Mesenchymal stem cell (in vitro differentiated cells and primary cell): ENCODE measurements at places on chromosomes 1 and 21.
A peak's percentile ranks its signal among the peaks of the same experiment; 100 is the strongest.

DNA sequence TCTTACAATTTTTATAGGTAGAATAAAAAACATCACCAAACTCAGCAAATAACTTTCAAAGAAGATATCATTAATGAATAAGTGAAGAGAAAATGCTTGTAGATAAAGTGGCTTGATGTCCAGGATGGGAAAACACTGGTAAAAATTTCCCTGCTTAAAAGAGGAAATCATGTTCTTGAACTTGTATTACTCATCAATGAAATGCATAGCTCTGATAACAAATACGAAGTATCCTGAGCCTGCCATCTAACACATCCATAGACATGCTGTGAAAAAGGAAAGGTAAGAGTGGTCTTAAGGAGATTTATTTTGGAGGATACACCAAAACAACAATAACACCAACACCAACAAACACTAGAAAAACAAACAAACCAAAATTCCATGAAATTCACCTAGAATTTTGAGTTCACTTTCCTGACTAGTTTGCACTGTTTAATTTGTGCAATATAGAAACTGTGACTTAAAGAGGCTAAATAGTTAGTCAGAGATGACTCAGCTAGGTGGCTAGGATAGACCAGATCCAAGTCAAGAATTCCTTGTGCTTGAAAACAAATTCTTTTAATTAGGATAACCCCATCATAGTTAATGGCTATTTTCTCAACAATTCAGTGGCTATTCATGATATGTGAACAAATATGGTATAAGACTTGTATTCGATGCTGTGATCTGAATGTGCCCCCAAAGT, 179.8 kb upstream of the KCNK2 start:
- DNase-seq, result peak; percentile 58

DNA sequence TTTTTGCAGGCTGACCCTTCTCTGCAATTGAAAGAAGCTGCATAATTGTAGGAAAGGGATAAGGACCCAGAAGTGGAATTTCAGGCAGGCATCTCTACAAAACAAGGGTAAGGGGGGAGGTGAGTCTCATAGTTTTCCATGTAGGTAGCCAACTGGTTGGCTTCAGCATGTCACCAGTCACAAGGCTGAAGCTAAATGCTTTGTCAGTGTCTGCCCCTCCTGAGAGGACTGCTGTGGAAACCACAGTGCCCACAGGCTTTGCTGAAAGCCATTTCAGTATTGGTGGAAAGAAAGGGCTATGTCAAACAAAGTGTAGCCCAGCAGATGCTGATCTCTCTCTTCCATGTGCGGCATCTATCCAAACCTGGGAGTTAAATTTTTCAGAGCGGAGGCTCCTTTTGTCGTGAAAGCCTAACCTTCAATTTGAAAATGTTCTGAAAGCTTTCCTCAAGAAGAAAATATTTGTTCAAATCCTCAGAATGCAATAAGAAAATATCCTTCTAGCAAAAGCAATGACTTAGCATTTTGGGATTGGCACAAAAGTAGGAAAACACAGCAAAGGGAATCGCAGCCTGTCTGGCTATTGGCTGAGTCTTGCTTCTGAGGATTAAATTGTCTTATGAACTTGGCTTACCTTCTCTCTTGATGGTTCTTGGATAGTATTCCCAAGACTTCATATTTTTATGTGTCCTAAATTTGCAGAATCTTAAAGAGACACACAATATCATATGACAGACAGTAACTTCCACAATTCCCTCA, 591.7 kb downstream of the PLPP3 start:
- DNase-seq, result no peak

GRCh38 chr21:41511858-41512257, 3.9 kb upstream of the TMPRSS2 start:
- no peak for DNase-seq

GRCh38 chr1:207336559-207337467, 15.3 kb downstream of the CD55 start:
- DNase-seq, result peak; percentile 92

- DNase-seq, result no peak
Observed at GRCh38 chr1:8330271-8331125, 12.6 kb downstream of the SLC45A1 start.

DNA sequence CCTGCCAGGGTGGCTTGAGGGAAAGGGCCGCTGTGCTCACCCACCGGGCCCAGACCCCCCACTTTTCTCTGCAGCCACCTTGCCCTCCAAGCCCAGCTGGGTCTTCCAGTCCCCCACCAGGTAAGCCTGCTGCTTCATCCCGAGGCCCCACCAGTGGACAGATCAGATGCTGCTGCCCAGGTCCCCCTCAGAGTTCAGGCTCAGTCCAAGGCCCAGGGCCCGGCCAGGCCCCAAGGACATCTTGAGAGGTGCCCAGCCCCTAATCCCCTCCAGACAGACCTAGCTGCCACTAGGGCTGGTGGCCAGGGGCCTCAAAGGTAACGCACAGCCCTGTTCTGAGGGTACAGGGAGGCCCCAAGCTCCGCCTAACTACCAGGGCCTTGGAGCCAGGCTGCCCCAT, 58.6 kb downstream of the MEGF6 start:
- no peak for DNase-seq

GRCh38 chr1:30634507-30634906, 88.9 kb downstream of the MATN1 start:
- DNase-seq, result no peak

DNA sequence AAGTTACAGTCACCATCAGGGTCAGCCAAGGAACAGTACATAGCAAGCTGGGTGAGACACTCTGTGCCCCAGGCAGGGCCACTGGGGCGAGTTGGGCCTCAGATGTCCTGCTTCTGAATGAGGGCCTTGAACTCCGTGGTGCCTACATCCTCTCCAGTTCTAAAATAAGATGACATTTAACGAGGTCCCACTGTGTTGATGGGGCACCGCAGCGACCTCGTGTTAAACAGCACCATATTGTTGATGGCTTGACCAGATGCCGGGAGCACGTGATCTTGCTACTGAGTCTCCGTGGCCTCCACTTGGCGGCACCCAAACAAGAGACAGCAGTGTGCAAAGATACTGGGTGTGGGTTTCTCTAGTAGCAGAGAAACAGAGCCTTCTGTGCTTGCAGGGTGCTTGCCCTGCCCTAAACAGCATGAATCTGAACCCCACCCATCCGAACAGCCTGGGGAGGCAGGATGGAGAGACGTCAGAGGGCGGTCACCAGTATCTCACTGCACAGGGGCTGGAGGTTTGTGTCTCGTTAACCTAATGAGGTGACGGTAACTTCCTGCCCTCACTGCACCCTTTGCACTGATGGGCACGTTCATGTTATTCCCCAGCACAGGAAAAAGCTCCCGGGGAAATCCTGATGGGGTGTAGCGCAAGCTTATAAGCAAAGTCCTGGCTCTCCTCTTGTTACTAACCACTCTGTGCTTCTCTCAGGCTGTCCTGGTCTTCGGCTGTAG, 324.4 kb downstream of the AJAP1 start:
- no peak for DNase-seq

DNA sequence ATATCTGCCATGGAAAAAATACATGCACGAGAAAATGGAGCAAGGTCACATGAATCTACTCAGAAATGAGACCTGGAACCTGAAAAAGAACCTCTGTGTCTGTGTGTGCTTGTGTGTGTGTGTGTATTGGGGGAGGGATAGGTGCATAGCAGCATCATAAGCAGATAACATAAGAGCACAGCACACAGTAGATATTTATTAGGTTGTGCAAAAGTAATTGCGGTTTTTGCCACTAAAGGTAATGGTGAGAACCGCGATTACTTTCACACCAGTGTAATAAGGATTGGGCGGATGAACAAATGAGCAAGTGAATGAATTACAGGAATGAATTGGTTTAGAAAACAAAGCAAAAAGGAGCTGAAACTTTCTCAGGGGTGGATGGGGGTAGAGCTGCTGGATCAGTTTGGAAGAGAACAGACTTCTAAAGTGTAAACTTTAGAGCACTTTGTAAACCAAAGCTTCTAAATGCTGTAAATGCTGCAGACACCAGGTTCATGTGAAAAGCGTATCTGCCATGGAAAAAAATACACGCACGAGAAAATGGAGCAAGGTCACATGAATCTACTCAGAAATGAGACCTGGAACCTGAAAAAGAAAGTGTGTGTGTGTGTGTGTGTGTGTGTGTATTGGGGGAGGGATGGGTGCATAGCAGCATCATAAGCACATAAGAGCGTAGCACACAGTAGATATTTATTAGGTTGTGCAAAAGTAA, 156.9 kb downstream of the TOMM20 start:
- peak; percentile 59 for DNase-seq

- no peak for DNase-seq
Observed at GRCh38 chr1:5620997-5621396, 371.2 kb downstream of the NPHP4 start.

DNA sequence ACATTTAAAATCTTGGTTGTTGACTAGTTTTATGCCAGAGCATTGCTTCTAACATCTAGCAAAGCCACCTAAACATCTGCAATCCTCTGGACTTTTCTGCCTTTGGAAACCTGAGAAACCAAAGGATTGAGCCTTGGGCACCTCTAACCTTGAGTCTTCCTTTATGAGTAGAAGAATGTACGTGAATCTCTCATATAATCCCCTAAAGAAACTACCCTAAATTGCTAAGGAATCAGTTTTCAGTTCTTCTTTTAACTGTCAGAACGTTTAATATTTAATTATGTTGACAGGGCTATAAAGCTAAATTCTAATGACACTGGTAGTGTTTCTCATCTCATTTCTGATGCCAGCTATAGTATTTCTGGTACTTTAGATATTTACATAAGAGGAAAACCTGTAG, 997.3 kb downstream of the AMY1C start:
- DNase-seq, result no peak

- DNase-seq, result no peak
Observed at GRCh38 chr1:21184276-21184675, 7.6 kb upstream of the EIF4G3 start.

GRCh38 chr1:58621391-58621790, 44.3 kb upstream of the TACSTD2 start:
- no peak for DNase-seq

GRCh38 chr1:226738995-226739695, at the start of gene ITPKB:
Gene ITPKB, minus strand, starts transcription at chr1:226739282. Its CDS starts 1,824 bp downstream, at chr1:226737458.
- DNase-seq, result peak; percentile 88

GRCh38 chr1:57137980-57138379, 172.2 kb upstream of the C8B start:
- DNase-seq, result no peak

DNA sequence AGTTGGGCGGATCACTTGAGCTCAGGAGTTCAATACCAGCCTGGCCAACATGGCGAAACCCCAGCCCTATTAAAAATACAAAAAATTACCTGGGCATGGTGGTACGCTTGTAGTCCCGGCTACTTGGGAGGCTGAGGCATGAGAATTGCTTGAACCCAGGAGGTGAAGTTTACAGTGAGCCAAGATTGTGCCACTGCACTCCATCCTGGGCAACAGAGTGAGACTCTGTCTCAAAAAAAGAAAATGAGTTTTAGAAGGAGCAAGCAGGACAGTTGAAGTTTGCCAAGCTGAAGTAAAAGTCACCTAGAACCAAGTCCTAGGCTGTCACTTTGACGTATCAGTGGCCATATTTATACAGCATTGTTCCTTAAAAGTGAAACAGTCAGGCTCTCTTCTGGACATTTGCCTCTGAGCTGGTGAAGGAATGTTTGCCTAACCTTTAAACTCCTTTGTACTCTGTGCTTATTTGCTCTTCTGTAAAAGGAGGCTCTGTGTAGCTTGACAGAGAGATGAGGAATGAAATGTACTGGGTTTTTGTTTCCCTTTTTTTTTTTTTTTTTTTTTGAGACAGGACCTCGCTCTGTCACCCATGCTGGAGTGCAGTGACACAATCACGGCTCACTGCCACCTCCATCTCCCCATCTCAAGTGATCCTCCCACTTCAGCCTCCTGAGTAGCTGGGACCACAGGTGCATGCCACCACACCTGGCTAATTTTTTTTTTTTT, 2.8 kb downstream of the RAB4A start:
- no peak for DNase-seq

- DNase-seq, result no peak
Observed at GRCh38 chr1:54571326-54571725, 23.3 kb downstream of the ACOT11 start.

- no peak for DNase-seq
Observed at GRCh38 chr1:84634536-84635205, 55.6 kb downstream of the SSX2IP start.

- DNase-seq, result peak; percentile 64
Observed at GRCh38 chr1:217718873-217719272, 87.7 kb downstream of the SPATA17 start.

DNA sequence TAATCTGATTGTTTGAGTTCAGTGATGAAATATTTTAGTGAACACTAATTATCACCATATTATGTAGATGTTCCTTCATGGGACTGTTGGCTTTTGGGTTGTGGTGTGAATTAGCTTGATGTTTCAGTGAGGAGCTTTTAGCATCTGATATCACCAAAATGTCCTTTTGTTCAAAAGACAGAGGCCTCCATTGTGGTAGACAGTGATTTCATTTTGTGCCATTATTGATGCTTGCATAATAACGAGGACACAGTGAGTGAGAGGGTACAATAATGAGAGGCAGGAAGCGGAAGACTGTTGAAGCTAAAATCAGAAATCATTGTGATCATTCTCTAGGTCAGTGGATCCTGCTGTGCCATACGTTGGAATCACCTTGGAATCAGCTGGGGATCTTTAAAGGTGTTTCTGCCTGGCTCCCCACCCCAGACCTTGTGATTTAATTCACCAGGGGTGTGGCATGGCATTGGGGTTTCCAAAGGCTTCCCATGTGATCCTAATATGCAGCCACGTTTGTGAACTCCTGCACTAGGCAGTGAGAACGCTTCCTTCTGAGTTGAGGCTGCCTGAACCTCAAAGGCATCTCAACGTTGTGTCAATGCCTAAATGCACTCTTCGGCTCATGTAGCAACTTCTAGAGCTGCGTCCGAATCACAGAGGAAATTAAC, 82.1 kb upstream of the KIF1B start:
- DNase-seq, result no peak

DNA sequence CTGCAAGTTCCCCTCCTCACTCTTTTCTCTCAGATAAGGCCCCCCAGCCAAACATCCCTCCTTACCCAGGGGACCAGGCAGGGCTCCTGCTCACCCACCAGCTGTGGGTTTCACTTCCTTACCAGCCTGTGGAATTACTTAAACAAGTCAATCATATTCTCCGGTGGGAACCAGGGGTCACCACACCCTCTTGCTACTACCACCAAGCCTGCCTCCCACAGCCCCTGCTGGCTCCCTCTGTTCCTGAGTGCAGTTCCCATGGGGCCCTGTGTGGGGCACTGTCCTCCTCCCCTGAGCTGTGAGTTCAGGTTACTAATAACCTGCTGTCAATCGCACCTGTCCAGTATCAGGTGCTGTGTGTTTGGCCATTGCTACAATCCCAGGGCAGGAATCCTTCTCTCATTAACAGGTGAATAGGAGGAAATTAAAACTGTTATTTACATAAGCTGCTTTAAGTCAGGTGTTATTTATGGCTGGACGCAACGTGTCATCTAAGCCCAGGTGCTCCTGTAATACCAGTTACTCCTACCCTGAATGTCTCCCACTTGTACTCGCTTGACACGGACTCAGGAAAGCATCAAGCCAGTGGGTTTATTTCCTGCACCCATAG, 53.1 kb upstream of the LBR start:
- peak; percentile 28 for DNase-seq

GRCh38 chr1:29901624-29902325, 665.5 kb downstream of the PTPRU start:
- DNase-seq, result no peak

- DNase-seq, result peak; percentile 78
Observed at GRCh38 chr1:24391882-24392603, 21.5 kb downstream of the STPG1 start.
